ENCODE measurements at places on chromosomes 1 and 21.

DNA sequence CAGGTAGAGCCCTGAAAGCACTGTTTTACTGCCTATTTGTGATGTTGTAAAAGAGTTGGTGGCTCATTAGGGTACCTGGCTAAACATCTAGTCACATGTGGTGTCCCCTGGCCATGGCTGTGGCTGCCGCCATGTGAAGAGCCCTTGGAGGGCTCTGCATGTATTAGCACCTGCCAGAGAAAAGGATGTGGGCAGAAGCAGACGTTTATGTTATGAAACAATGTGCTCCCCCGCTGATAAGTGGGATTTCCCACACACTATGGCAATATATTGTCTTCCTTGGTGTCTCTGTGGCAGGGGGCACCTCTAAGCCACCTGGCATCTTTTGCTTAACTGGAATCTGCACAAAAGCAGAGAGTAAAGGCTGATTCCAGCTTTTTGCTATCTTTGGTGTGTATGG, 9.6 kb downstream of the TENT5C start:
- DNase-seq, result peak; percentile 94

DNA sequence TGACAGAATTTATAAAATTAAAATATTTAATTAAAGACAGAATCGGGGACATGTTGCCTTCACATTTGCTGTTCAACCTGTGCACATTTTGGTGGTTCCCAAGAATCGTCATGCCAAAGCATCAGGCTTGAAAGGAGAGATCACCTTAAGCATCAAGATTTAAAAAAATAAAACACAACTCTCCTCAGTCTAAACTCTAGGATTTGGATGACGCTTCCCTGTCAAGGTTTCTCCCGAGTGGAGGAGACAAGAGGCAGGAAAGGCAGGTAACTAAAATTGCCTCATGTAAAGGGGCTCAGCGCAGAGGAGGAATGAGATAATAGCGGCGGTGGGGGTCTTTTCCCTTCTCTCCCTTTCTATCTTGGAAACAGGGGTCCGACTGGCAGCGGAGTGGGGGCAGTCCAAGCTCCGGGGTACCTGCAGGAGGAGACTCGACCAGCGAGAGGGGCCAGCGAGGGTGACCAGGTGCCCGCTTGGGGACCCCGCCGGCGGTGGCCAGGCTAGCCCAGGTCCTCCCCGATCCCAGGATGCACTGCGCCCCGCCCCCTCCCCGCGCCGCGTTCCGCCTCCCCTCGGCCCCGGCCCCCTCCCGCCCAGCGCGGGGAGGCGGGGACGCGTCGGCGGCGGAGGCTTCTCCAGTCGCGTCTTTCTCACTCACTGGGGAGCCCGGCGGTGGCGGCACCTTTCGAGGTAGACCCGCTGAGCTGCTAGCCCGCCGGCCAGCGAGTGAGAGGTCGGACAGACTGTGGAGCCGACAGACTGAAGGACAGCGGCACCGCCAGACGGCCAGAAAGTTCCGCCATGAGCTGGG, at the start of gene FNBP1L:
FNBP1L (plus strand) TSS at position 638 of the 811 bp plus-strand sequence; CDS start at position 802, 164 bp downstream.
- peak; percentile 51 for DNase-seq

- no peak for DNase-seq
These were observed 49.5 kb downstream of the CHML start for GRCh38 chr1:241590719-241591118.

GRCh38 chr1:203126151-203126865, 1.2 kb upstream of the ADORA1 start:
- DNase-seq, result no peak

GRCh38 chr1:178643831-178644230, 81.2 kb upstream of the RALGPS2 start:
- no peak for DNase-seq

DNA sequence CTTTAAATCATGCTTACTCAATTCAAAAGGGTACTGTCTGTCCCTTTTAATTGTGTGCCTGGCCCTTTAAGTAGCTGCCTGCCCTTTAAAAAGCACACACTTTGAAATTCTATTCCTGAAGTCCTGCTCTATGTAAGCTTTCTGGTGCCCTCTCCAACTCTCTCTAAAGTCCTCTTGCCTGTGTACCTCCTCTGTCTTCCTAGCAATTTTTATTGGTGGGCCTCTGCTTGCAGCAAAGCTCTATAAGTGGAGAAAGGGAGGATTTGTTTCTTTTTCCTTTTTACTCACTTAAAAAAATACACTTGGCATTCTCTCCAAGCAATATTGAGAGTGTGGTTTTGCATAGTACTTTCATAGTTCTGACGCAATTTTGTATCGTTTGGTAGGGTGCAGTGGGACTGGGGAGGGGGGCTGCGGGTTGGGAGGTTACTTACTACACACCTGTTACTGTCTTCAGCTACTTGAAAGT, 135.4 kb downstream of the LMO4 start:
- no peak for DNase-seq

DNA sequence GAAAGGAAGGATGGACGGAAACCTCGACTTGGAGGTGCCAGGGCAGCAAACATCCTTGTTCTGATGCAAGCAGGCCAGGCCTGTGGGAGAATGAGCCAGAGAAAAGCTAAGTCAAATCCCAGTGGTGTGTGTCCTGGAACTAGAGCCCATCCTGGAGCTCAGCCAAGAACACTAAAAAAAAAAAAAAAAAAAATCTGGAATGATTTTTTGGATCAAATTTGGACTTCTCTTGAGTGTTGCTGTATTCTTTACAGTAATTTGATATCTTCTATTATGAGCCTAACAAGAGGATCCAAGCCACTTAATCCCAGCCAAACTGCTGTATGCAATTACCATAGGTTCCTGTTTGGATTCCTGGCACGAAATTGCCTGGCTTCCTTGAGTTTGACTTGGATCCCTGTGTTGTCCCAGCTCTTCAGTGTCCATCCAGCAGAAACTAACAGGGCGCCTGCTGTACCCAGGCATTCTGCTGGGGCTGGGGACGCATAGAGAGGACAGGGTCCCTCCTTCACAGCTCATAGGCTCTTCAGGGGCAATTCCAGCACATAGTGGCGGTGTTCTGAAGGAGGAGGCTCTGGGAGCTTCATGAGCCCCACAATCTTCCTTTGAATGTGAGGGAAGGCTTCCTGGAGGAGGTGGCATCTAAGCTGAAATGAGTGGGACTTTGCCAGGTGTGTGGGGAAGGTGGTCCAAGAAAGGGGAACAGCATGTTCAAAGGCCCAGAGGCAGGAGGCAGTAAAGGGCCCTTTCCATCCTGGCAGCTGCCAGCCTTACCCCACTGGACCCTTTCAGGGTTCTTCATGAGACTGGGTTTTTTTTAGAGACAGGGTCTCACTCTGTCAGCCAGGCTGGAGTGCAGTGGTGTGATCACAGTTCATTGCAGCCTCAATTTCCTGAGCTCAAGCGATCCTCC, 24.7 kb downstream of the EPHX1 start:
- no peak for DNase-seq

- DNase-seq, result no peak
These were observed 24.4 kb downstream of the EFCAB7 start for GRCh38 chr1:63547621-63548294.

- no peak for DNase-seq
These were observed 74.0 kb downstream of the NUF2 start for GRCh38 chr1:163395790-163396189.

DNA sequence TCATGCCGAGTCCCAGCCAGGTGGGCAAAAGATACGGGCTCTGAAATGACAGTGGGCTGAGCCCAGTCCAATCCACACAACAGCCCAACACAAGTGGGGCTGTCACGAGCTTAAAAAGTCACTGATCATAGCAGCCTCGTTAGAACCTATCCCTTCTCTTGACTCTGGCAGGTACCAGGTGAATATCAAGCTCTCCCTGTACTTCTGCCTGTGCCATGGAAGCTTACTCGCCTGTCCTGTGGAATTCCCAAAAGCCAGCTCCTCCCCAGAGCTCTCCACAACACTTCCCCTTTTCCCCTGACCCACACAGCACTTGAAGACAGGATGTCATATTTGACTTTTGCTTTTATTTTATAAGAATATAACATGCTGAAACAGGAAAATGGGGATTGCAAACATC, 5.9 kb downstream of the RGS16 start:
- DNase-seq, result no peak

- DNase-seq, result no peak
These were observed 21.0 kb downstream of the PCSK9 start for GRCh38 chr1:55060133-55060999.

- DNase-seq, result no peak
These were observed 1.2 kb downstream of the ASCL5 start for GRCh38 chr1:201125800-201126199.

GRCh38 chr21:15638856-15639549, 90.8 kb upstream of the USP25 start:
- DNase-seq, result no peak

DNA sequence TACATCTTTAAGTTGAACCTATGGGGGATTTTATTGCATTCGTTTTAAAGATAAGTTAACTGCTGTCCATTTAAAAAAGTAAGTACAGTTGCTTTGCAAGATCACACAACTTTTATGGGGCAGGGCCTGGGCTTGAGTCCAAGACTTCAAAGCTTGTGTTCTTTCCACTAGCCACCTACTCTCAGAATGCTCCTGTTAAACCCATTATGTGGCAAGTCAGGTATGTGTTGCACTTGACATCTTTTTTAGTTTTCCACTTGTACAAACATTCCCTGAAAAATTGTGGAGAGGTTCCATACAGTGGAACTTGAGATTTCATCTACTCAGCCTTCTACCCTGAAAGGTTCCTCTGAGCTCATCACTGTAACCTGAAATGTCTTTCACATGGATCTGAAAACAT, 235.5 kb upstream of the SGIP1 start:
- no peak for DNase-seq

DNA sequence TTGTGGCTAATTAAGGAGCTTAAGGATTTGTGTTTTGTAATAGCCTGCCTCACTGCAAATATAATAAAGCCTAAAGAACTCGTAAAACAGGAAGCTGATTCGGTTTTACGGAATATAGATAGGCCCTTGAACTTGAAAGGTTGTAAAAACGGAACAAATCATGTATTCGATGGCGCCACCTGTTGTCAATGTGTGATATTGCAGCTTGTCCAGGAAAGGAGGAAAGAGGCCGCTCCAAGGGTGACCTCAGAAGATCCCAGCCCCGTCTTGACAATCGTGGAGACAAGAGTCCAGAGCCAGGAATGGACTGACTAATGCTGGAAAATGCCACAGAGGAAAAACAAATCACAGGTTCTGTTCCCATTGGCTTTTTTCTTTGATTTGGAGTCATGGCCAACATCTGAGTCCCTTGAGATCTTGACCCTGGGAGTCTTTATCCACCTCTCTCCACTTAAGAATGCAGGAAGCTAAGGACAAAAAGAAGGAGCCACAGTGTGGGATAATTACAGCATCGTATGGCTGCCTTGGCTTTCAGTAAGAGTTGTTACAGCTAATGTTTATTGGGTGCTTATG, 7.0 kb upstream of the IGSF21 start:
- DNase-seq, result peak; percentile 58

- no peak for DNase-seq
These were observed 8.8 kb downstream of the MINDY1 start for GRCh38 chr1:150997949-150998348.

DNA sequence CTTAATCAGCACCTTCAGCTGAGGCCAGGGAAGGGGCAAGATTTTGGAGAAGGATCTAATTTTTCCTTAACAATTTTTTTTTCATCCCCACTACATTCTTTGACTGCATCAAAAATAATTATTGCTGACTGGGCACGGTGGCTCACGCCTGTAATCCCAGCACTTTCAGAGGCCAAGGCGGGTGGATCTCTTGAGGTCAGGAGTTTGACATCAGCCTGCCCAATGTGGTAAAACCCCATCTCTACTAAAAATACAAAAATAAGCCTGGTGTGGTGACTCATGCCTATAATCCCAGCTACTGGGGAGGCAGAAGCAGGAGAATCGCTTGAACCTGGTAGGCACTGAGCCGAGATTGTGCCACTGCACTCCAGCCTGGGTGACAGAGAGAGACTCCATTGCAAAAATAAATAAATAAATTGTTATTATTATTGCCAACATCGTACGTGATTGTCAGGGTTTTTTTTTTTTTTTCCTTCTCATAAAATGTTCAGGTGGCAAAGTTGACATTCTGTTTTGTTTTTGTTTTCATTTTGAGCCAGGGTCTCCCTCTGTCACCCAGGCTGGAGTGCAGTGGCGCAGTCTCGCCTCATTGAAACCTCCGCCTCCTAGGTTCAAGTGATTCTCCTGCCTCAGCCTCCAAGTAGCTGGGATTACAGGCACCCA, 37.3 kb upstream of the MORC3 start:
- DNase-seq, result no peak

GRCh38 chr21:45016031-45016405, 58.4 kb upstream of the ADARB1 start:
- no peak for DNase-seq

- no peak for DNase-seq
These were observed 21.0 kb downstream of the S100A10 start for GRCh38 chr1:151972542-151973248.

DNA sequence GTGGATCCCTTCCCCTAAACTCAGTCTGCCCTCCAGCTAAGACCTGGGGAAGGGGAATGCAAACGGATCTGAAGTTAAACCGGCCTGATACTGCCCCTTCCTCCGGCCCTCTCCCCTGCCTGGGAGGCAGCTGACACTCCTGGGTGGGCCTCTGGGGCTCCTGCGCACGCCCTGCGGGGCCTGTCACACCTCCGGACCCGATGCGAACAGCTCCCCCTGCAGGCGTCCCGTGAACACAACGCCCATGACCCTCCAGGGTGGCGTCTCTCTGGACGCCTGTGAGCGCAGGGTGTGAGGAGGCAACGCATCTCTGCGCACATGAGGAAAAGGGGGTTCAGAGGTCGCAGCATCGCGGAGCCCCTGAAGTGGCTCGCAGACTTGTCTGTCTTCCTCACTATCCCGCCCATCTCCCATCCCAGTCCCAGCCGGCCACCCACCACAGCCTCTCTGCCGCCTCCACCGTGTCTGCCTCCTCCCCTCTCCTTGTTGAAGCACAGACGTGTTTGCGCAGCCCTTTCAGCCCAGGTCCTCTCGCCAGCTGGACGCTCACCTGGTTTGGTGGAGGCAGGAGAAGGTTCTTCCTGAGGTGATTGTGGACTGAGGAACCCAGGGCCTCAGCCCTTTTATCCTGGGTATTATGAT, 421 bp upstream of the LCE3A start:
- no peak for DNase-seq

DNA sequence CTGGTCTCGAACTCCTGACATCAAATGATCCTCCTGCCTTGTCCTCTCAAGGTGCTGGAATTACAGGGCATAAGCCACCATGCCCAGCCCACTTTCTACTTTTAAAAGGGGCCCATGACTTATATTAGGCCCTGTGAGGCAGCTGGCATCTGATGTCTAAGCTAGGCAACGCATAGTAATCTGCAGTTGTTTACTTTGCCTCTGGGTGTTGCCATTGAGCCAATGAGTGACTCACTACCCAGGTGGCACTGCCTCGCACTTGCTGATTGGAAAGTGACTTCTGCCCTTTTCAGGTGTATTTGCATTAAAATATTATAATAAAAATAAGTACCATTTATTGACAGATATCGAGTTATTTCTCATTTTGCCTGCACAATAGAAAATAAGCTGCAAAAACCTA, 84.9 kb downstream of the KIF14 start:
- DNase-seq, result peak; percentile 58

DNA sequence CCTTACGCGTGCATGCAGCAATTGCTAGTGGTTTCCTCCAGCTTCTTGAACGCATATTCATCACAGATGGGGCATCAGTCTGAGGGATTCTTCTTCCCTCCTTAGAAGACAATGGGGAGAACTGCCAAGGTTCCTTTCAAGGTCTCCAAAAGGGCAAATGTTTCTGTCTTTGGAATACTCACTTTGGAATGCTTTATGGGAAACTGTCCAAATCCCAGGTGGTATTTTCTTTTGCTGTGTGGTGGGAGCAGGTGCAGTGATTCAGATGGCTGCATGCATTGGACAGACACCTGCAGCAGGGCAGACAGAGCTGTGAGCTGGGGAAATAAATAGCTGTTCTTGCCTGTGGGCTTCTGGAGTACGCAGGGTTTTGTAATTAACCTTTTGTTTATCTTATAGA, 40.5 kb downstream of the URB2 start:
- no peak for DNase-seq

GRCh38 chr1:227937838-227938145, 9.9 kb downstream of the WNT9A start:
- DNase-seq, result no peak

All from Jurkat, Clone E6-1 (cell line).